Upper lobe of left lung (tissue), 6 donors: ENCODE measurements at places on chromosomes 1 and 21. TPM values are rescaled to one million over a fixed set of nuclear protein-coding genes. Genes with fewer than 3 reads are reported as not detected.
A peak's percentile ranks its signal among the peaks of the same experiment; 100 is the strongest.

- DNase-seq = peak; percentile 10
Measured at GRCh38 chr1:227942021-227942715, 5.6 kb downstream of the WNT9A start.

DNA sequence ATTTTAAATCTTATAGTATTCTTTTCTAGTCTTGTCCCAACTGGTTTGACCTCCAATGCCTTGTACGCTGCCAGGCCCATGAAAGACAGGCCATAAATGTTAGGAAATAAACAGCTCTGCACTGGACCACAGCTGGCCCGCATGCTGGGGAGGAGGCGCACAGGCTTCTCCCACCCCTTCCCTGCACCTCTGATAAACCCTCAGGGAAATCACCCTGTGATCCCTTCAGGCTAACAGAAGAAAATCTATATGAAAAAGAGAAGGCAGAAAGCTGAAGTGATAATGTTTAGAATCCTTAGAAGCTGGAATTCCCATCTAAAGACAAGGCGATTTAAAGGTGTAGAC is 41.5 kb downstream of the COLGALT2 start:
- DNase-seq = no peak

DNA sequence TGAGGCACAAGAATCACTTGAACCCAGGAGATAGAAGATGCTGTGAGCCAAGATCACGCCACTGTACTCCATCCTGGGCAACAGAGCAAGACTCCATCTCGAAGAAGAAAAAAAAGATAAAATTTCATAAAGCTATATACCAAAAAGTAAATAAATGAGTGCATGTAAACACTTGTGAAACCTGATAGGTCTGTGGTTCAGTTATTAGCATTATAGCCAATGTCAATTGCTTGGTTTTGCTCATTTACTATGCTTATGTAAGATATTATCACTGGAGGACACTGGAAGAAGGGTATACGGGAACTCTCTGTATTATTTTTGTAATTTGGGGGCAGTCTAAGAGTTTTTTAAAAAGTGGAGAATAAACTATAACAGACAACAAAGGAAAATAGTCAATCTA is 17.7 kb upstream of the TAL1 start:
- no peak for DNase-seq

ANKRD45 gene
- total RNA-seq = 1.4 TPM

- no peak for DNase-seq
Measured at GRCh38 chr1:245591346-245592188, 436.8 kb downstream of the KIF26B start.

DNA sequence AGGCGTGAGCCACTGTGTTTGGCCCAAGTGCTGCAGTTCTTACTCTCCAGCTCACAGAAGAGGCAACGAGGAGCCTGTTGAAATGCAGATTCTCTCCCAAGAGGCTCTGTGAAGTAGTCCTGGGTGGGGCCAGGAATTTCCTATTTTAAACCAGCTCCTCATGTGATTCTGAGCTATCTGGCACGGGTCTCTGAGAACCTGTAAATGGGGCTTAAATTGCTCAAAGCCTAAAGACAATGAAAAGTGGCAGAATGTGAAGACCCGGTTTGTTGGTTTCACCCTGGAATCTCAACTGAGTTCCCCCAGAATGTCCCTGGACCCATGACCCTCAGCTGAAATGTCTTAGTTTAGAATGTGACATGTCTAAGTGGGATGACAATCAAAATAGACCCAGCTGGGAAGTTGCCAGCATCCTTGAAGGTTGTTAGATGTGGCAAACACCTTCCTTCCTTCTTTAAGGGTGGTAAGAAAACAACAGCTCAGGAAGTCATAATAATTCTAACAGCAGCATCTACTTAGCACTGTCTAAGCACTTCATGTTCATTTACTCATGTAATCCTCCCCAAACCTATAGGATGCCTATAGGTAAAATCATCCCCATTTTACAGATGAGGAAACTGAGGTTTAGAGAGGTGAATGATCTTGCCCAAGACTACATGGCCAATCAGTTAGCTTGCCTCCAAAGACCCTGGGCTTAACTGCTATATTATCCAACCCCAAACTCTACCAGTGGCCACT is 20.9 kb upstream of the ATP5PO start:
- peak; percentile 76 for DNase-seq

PGLYRP4 gene
- total RNA-seq = not detected

GRCh38 chr1:115839679-115840237 is 1.2 kb downstream of the NHLH2 start:
- DNase-seq = no peak

PM20D1 gene
- not detected for total RNA-seq

GRCh38 chr1:40711465-40712404 is 20.2 kb downstream of the NFYC start:
- no peak for DNase-seq

- DNase-seq = no peak
Measured at GRCh38 chr1:93352376-93352775, 6.7 kb downstream of the DR1 start.

WNT3A gene
- 2.6 TPM for total RNA-seq

DNA sequence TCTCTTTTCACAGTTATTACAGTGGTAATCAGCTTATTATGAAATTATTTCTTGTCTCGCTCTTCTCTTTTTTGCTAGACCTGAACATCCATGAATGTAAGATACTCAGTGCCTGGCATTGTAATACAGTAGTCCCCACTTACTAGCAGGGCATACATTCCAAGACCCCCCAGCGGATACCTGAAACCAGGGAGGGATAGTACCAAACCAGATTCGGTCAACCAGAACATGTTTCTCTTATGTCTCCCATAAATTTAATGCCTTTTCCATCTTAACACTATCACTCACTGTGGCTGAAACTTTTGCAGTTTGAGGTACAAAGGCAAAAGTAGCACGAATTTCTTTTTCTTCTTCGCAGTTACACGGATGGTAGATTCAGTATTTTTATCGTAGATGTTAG is 24.6 kb upstream of the B3GALT2 start:
- DNase-seq = no peak

DNA sequence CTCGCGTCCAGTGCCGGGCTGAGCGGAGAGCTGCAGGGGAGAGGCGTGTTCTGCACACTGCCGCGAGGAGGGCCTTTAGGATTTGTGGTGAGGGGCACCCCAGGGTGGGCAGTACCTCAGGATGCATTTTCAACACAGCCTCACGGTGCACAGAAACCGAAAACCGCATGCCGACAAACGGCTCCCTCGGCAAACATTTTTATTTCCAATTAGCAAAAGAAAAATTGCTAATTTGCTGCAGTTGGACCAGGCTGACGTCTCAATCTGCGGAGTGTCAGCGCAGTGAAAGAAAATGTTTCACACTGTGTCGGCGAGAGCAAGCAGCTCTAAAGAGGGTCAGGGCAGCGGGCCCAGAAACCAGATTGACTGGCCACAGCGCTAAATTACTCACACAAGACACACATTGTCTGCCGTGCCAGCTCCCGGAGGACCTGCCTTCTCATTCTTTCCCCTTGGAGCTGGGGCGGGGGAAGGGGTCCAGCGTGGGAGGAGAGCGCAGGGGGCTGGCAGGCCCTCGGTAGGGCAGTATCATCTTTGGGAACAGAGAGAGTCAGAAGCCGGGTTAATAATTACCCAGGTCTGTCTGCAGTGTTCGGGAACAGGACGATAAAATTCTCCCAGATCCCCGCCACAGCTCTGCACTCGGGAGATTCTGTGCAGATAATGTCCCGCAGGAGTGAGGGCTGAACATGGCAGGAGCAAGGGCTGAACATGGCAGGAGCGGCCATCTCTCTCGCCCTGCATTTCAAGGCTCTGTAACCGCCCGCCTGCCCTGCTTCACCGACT is 150.2 kb downstream of the PRDM16 start:
- DNase-seq = peak; percentile 80

AADACL4 gene
- not detected for total RNA-seq

- no peak for DNase-seq
Measured at GRCh38 chr1:8047112-8047511, 21.0 kb upstream of the ERRFI1 start.

CRP gene
- total RNA-seq = 0.84 TPM

RASSF5 gene
- 61.1 TPM for total RNA-seq

TRAF3IP3 gene
- 8.4 TPM for total RNA-seq

- no peak for DNase-seq
Measured at GRCh38 chr1:200364091-200364759, 45.6 kb downstream of the ZNF281 start.

- DNase-seq = peak; percentile 26
Measured at GRCh38 chr1:50930965-50931737, 28.9 kb downstream of the FAF1 start.

GRCh38 chr1:48230236-48230635 is 7.7 kb downstream of the SLC5A9 start:
- DNase-seq = no peak

MYOM3 gene
- total RNA-seq = 0.15 TPM

DNA sequence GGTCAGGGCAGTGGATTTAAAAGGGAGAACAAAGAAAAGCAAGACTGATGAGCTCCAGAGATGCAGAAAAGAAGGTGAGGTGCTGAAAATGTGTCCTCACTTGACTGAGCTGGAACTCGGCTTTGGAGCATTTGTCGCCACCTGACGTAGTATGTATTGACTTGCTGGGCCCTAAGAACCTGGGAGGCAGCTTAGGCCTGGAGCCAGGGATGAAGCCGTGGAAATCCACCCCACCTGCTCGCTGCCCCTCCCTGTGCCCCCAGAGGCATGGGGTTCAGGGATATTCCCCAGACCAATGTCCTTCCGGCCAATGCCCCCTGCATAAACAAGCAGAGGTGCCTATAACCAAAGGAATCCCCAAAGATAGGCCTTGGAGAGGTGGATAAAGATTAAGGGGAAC is 14.3 kb downstream of the MRAP start:
- no peak for DNase-seq

DNA sequence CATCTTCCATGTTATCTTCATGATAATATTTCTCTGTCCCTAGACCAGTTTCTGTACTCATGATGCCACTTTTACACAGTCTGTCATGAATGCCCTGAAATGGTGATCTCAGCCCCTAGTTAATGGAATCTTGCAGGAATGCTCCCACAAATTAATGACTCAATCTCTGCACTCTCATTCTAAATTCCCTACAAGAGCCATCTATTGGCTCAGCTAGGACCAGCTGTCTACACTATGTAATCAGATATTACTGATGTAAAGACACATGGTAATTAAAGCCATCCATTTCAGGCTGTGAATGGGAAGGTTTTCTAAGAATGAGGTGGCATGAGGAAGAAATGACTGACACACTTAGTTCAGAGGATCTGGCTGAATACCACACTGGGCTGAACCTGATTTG is 199.1 kb upstream of the KCND3 start:
- no peak for DNase-seq
